ENCODE measurements at places on chromosomes 5 and 9. TPM values are rescaled to one million over a fixed set of nuclear protein-coding genes. Genes with fewer than 3 reads are reported as not detected.

The NAIP gene
- 49.4 TPM for total RNA-seq

The BTNL8 gene
- not detected for total RNA-seq

The PCDHB10 gene
- total RNA-seq = 5.5 TPM

The STING1 gene
- 26.2 TPM for total RNA-seq

The CKMT2 gene
- 0.48 TPM for total RNA-seq

The GMCL2 gene
- 4.1 TPM for total RNA-seq

The PIP5K1B gene
- total RNA-seq = 14.9 TPM

The RNF180 gene
- 27.4 TPM for total RNA-seq

The GRHPR gene
- 66.0 TPM for total RNA-seq

The CORO2A gene
- 3.9 TPM for total RNA-seq

The KCNN2 gene
- total RNA-seq = 3.9 TPM

The NEUROG1 gene
- total RNA-seq = not detected

DNA sequence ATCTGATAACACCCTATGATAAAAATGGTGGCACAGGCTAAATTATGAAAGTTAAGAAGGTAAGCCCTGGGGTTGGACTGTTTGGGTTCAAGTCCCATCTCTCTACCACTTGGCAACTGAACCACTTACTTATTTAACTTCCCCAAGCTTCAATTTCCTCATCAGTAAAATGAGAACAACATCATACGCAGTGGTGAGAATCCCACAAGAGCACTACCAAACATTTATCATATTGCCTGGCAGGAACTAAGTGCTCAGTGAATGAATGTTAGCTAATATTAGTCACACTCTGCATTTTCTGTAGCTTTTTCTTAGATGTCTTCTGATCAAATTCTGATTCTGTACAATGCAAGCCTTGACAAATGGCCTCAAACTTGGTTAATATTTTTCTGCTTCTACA is 306.7 kb downstream of the EBF1 start:
- DNase-seq = no peak

DNA sequence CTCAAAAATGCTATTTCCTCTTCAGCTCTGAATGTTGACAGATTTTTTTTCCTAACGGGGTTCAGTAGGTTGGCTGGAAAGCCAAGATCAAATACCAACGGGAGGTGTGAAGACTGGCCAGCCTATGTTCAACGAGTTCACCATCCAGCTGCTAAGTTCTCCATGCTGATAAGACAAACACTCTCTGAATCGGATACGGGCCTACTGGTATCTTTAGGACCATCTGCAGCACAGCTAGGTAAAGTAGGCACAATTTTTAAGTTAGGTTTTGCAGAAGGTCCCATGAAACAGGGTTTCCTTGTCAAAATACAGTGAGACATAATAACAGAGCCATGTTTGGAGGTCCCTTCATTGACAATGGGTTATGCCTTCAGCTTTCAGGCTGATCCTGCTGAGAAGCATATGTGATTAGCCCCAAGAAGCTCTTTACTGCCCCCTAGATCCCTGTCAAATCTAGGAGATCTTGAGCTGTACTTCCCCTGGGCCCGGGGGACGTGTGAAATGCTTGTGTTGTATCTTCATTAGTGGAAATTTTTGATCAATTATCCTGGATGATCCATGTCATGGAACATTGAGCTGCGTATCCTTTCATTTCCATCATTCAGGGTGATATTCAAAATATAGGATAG is 60.6 kb downstream of the PGM5 start:
- no peak for DNase-seq

DNA sequence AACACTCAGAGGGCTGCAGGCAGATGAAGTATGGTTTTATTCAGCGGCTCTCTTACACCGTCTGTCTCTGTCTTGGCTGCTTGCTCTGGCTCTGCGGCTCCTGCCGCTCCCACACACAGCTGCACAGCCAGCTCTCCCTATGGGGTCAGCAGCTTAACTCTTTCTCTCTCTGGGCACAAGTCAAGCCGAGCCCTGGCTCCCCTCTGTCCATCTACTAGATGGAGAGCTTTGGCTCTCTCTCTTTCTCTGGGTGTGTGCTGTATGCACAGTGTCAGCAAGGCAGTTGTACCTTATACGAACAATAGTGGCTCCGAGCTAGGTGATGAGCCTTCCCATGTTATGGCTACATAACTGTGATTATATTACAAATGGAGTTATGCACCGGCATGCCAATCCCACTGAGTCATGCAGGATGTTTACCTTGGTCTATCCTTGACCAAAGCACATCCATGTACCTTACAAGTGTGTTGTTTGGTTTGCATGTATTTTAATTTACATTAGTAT is 19.3 kb upstream of the PPP2CA start:
- peak; percentile 41 for DNase-seq

GRCh38 chr5:144142824-144143162 is 27.7 kb downstream of the YIPF5 start:
- DNase-seq = no peak

DNA sequence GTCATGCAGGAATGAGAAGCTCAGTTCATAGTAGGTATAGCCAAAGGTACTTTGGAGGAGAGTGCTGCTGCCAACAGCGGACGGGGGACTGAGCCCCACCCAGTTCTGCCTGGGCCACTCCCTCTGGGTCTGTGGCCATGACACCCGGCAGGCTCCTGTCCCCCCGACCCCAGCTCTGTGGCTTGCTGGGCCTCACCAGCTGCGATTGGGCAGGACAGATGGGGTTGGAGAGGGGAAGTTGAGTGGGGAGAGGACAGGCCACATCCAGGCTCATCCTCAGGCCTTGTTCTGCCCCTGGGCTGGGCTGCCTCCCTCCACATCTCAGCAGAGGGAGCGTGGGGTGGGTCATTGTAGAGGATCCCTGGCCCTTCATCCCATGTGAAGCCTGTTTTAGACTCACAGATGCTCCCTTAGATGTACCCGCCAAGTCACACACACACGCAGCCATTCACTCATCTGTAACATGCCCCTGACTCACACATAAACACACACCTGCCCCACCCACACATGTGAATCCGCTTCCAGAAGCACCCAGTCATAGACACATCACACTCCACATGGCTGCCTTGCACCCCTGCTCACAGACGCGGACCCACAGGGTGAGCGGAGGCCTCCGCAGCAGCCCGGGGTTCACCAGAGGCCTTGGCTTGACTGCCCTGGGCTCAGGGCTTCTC is 48.8 kb downstream of the NTNG2 start:
- no peak for DNase-seq

DNA sequence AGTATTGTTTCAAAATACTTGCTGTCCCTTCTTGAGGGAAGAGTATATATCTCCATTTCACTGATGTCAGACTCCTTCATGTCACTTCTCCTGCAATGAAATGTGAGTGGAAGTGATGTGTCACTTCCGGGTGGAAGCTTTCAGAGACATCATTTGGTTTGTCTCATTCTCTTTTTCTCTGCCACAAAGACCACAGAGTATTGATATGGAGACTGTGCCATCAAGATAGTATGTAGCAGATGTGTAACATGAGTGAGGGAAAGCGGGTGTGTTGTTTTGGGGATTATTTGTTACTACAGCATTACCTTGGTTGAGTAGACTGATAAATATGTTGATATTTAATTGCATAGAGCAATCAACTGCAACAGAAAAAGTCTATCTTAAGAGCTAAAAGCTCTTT is 169.8 kb downstream of the FBXL7 start:
- DNase-seq = no peak

GRCh38 chr9:124254261-124254682 is 3.5 kb upstream of the NEK6 start:
- DNase-seq = no peak

- no peak for DNase-seq
Observed at GRCh38 chr9:99931155-99931840, 24.8 kb downstream of the STX17 start.

DNA sequence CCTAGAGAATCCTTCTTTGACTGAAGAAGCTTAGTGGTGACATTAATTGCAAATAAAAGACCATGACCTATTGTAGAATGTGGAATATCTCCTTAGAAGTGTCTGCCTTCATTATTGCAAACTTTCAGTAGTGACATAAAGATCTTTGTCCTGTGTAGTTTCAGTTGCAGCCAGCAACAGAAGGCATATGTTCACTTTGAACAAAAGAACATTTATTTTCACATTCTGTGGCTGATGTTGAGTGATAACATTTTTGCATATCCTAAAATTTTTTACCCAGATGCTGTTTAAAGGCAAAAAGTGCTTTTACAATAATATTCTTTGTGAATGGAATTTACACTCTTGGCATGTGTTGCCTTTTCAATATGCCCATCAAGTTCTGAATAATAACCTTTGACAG is 165.9 kb downstream of the TMC1 start:
- DNase-seq = no peak

GRCh38 chr9:2785060-2785950 is 58.6 kb downstream of the PUM3 start:
- DNase-seq = peak; percentile 89

DNA sequence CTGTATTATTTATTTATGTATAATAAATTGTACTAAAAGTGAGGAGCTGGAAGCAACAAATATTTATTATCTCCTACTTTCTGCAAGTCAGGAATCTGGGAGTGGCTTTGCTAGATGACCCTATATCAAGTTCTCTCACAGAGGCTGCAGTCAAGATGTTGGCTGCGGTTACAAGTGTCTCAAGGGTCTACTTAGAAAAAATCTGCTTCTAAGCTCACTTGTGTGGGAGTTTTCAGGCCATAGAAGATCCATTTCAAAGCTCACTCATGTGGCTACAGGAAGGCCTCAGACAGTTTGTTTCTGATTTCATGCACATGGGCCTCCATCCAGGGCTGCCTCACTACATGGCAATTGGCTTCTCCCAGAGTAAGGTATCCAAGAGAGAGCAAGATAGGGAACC is 551.1 kb downstream of the CAAP1 start:
- DNase-seq = no peak

DNA sequence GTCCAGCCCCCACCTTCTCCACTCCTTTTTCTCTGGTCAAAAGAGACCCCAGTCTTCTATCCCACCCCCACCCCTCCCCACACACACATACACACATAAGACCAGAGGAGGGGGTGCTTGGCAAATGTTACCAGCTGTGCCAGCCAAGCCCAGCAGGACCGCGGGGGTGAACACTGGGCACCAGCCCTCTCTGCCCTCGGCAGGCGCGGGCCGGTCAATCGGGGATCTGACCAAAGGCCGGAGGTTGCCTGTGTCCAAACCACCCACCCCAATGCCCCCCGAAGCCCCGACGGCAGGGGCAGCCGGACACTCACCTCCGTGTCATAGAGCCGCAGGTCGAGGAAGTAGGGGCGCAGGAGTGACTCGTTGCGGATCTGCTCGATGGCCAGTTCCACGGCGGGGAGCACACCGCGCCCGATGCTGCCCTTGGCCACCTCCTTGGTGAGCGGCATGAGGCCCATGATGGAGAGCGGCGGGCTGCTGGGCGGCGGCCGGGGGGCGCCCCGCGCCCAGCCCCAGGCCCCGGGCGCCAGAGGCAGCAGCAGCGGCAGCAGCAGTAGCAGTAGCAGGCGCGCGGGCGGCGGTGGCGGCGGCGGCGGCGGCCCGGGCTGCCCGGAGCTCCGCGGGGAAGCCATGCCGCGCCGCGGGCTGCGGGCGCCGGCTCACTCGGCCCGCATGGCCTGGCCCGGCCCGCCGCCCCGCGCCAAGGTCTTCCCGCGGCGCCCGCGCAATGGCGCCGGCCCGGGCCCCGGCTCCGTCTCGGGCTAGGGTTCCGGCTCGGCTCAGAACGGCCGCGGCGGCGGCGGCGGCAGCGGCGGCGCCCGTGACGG is 417 bp downstream of the GABBR2 start:
- no peak for DNase-seq

GRCh38 chr5:106530150-106530549 is 1140.6 kb downstream of the EFNA5 start:
- DNase-seq = no peak

DNA sequence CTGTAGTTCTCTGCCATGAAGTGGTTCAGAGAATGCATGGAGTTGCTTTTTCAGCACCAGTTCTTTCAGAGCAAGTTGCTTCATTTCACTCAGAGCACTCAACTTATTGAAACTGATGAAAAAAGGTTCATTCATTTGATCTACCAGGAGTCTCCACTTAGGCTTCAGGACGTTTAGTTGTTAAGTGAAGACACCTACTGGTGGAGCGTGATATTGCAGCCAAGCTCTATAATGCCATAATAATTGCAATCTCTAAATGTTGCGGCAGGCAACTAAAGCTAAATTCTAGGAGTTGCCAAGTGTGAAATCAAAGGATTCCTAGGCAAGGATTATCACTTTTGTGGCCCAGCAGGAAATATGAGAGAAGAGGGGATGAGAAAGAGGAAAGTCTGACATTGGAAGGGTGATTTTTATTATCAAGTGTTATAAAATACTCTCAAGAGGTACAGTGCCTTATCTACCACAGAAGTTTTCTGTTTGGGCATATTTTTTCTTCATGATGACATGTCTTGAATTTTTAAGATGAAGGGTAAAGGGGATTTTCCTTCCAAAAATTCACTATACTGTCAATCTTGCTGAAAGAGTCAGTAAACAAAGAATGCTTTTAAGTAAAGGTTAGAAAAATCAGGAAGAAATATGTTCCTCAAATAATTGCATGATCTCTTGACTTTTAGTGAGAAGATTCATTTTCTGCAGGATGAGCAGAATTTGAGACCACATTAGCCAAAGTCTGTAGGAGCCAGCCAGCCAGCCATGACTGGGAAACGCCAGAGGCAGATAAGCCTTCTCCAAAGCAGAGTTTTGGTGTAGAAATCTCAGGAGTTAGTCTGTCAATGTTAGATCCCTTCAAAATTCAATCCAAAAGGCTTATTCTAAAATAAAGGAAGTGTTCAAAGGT is 83.4 kb downstream of the SH3PXD2B start:
- DNase-seq = no peak

DNA sequence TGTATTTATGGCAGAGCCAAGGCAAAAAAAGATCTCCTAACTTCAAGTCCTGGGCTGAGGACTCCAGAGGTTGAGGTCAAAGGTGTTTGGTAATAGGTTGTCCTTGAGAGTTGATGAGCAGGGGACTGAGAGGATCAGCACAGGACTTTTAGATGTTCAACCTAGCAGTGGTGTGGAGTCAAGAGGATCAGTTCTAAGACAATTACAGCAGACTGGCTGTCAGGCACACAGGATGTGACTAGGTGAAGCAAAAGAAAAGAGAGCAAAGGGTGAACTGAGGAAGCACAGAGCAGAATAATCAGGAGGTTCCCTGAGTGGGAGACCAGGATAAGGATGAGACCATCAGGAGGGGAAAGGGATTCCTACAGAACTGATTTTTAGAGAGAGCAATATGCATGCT is 10.9 kb downstream of the GZMA start:
- no peak for DNase-seq

GRCh38 chr5:159877016-159877415 is 39.3 kb upstream of the ADRA1B start:
- DNase-seq = no peak

- DNase-seq = peak; percentile 59
Observed at GRCh38 chr5:86679529-86679928, 61.8 kb downstream of the COX7C start.

Data from umbilical cord (tissue), 2 donors.